ENCODE measurements at places on chromosomes 7 and 10.

DNA sequence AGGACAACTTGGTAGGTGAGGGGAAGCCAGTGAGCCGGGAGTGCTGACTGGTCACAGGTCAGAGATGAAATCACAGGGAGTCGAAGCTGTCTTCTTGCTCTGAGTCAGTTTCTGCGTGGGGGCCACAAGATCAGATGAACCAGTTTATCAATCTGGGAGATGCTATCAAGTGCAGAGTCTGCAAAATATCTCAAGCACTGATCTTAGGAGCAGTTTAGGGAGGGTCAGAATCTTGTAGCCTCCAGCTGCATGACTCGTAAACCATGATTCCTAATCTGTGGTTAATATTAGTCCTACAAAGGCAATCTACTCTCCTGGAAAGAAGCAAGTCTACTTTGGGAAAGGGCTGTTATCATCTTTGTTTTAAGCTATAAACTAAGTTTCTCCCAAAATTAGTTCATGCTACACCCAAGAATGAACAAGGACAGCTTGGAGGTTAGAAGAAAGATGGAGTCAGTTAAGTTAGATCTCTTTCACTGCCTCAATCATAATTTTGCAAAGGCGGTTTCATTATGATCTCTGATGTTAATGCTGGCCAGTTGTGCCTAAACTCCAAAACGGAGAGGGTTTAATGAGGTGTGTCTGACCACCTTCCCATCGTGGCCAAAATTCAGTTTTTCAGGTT lies 8.4 kb upstream of the LMOD2 start:
- DNase-seq, result no peak

GRCh38 chr10:45433716-45434469 lies 59.9 kb downstream of the ALOX5 start:
- DNase-seq, result no peak

DNA sequence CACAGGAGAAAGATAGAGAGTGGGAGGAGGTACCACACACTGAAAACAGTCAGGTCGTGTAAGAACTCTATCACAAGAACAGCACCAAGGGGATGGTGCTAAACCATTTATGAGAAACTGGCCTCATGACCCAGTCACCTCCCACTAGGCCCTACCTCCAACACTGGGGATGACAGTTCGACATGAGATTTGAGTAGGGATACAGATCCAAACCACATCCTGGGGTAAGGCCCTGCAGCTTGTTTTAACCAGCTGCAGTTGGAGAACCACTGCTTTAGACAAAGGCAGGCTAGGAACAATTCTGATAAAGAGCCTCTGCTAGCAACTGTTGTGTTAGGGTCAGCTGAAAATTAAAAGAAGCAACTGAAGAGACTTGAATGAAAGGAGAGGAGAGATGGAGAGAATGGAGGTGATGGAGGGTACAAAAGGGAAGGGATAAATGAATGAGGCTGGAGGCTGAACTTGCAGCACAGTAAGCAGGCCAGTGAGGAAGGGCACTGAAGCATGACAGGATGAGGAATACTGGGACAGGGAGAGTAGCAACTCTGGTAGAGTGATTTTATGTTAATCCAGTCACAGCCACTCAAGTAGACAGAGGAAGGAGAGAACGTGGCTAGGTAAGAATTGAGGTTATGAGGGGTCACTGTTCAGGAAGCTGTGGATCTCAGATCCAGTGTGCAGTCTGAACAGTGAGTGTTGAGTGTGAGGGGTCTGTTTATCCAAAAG lies 23.6 kb downstream of the MEST start:
- no peak for DNase-seq

DNA sequence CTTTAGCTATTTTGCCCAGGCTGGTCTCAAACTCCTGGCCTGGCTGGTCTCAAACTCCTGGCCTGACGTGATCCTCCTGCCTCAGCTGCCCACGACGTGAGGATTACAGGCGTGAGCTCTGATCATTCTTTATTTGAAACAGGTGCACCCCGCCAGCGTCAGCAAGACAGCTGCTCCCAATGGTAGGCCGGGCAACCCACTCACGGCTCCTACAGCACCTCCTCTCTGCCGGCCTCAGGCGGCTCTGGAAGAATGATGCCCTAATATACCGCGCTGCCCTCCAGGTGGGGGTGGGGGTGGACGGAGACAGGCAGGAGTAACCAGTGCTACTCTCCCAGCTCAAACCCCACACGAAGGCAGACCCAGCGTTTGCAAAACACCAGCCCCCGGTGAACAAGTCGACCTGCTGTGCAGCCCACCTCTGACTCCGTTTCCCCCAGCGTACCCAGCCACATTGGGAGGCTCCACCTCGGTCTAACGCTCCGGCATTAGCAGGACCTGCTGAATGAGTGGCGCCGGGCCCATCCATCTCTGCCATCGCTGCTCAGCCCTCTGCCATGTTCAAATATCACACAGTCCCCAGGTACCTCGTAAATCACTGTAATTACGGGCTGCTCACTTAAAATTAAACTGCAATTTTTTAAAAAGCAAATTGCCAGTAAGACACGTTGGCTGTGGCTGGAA lies 148.6 kb downstream of the ELFN1 start:
- no peak for DNase-seq

DNA sequence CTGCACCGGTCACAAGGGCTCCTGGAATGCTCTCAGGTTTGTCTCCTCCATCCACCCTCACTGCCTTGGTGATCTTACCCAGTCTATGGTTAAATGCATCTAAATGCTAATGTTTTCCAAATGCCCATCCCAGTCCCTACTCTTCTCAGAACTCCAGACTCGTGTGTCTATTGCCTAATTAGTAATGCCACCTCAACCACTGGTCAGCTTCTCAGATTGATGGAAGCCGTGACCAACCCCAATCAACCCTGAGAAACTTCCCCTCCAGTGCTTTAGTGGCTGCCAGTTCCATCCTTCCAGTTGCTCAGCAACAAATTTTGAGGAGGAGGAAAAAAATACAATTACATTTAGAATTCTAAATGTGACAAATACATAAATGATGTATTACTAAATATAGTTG lies 18.6 kb downstream of the NUDCD3 start:
- DNase-seq, result no peak

GRCh38 chr7:157514746-157515145 lies 177.9 kb downstream of the DNAJB6 start:
- no peak for DNase-seq

DNA sequence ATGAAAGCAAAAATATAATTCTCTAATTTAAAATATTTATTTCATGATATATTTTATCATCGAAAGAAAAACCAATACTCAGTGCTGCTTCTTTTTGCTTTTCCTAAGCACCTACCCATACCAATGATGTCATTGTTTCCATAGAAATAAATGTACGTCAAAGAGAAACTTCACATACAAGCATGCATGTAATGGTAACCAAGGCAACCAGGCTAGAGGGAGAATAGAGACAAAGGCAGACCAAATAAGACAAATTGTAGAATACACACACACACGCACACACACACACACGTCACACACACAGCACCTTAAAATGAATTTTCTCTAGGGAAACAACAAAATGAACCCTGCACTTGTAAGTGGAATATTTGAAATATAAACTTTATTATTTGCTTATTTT lies 75.5 kb downstream of the MACC1 start:
- DNase-seq, result no peak

DNA sequence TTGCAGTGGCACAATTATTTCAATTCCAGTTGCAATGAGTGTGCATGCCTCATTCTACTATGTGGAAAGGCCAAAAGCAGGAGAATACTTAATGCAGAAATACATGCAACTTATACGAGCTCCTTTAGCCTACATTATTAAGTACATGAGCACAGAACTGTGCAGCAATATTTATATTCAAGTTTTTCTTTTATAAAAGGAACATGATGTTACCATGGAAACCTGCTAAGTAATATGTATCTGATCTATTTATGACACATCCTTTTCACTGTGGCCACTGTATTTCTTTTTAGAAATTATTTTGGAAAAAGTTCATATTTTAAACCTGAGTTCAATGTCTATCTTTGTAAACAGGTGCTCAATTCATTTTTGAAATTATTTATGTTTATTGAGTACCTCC lies 88.9 kb downstream of the ELAPOR2 start:
- DNase-seq, result no peak

- DNase-seq, result no peak
These were observed 11.9 kb downstream of the CYTH3 start for GRCh38 chr7:6260291-6261187.

- DNase-seq, result no peak
These were observed 412.1 kb downstream of the SUGCT start for GRCh38 chr7:40546616-40547501.

- no peak for DNase-seq
These were observed 50.4 kb downstream of the NEURL1 start for GRCh38 chr10:103543617-103544525.

DNA sequence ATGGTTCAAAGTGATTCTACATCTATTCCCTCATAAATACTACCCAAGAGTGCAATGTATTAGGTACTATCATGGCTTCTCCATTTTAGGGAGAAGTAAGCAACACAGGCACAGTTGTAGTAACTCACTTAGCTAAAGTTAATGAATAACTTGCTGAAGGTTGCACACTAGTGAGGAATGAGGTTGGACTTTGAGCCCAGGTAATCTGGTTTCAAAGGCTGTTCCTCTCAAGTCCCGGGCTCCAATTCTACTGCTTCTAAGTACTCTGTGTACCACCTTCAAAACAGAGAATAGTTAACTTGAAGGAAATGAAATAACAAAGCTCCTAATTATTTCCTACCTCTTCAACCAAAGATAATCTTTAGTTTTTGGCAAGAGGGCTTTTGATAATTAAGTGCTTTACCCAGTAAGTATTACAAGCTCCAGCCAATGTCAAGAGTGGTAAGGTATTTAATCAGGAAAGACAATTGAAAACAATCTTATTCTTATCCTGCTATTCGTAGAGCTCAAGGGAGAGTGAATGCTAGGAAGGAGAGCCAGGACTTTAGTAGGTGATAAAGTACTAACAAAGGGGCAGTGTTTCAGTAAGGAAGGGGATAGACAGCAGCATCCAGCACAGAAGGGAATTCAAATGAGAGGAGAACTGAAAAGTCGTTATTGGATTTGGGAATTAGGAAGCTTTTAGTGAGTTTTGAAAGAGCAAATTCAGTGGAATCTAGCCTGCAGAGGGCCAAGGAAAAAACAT lies 158.2 kb upstream of the PTPRZ1 start:
- DNase-seq, result no peak

DNA sequence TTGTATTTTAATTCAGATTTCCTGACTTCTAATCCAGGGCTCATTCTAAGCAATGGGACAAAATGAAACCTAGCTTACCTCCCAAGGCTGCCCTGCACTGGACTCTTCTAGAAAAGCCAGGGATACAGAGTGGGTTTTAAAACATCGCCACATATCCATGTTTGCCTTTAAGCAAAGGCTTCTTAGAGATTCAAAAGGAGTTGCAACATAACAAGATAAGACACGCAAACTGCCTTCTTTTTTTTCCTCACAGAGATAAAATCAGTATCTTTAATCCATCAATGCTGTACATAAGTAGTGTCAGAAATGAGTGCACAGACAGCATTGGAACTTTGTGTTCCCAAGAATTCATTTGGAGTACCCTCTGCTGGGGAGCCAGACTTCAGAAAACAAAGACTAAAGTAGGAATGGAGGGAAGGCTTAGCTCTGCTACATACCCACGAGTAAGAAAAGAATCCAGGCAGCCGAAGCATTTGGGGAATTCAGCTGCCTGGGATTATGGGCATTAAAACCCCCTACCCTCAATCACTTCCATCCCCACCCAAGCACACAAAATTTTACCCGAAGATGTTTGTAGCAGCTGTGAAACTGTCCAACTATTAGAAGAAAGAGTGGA lies 427.8 kb downstream of the ARL4A start:
- DNase-seq, result no peak

DNA sequence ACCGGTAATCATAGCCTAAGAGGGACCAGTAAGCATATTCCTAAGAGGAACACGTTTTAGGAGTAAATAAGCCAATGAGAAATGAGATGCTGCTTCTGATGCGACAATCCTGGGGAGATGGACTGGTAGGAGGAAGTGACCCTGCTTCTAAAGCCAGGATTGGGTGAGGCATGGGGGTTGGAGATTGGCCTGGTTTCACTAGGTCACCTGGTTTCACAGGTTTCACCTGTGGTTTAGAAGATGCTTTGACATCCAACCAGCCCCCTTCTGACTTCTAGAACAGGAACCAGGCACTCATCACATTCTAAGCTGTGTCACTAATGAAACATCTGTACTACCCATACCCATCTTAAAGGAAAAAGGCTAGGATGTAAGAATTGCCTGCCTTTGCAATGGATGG lies 53.0 kb upstream of the BAMBI start:
- no peak for DNase-seq

DNA sequence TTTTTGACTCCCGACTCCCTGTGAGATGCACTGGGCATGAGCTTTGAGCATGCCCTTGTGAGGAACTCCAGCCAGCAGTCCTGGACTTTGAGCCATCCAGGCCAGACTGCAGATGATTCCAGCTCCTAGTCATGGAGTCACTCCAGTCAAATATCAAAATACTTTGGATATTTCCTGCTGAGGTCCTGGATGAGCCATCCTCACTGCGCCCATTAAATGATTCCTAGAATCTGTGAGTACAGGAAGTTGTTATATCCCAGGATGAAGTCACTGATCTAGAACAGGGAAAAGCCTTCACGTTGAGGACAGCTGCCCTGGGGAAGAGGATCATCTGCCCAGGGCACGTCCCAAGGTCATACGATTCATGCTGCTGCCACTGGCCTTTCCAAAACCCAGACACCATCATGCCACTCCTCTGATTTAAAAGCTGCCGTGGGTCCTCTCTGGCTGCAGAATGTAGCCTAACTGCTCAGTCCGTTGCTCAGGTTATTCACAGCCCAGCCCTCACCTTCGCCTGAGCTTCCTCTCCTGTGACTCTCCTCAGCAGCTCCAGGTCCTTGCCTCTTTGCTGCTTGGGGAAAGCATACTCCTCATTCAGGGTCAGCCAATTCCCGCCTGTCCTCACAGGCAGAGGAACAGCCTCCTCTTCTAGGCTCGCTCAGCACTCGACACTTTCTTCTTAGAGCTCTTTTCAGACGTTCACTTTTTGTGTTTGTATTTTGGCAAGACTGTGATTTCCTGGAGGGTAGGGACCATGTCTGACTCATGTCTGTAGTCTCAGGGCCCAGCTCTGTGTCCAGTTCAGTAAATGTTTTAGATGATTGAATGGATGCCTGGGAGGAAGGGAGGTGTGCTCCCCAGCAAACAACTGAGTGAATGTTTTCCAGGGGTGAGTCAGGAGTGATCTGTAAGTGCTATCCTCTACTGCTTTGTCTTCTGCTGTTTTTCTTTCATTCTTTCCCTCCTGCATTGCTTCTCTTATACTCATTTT lies 157.8 kb downstream of the SNX10 start:
- no peak for DNase-seq

GRCh38 chr10:88172159-88172558 lies 308.7 kb downstream of the PTEN start:
- DNase-seq, result no peak

DNA sequence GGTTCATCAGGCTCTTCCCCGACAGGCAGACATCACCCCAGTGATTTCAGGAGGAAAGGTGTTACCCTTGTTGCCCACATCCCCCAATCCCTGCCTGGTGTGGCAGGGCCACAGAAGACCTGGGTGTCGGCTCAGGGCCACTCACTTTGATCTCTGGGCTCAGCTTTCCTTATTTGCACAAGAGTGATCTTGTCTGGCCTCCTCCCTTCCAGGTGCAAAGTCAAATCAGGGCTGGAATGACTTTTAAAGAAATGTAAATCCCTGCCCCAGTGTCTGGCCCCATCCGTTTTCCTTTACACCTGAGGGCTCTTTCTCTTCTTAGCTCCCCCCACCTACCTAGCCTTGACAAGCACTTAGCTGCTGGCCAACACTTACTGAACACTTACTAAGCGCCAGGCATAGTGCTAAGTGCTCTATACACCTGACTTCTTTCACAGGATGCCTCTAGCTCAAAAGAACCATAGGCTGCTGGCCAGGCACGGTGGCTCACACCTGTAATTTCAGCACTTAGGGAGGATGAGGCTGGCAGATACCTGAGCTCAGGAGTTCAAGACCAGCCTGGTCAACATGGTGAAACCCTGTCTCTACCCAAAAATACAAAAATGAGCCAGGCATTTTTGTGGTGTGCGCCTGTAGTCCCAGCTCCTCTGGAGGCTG lies 979 bp upstream of the NODAL start:
- DNase-seq, result no peak

Measured in AG04450 (cell line).